HFF-Myc (cell line): ENCODE measurements at places on chromosomes 3 and 15.
A peak's percentile ranks its signal among the peaks of the same experiment; 100 is the strongest.

DNA sequence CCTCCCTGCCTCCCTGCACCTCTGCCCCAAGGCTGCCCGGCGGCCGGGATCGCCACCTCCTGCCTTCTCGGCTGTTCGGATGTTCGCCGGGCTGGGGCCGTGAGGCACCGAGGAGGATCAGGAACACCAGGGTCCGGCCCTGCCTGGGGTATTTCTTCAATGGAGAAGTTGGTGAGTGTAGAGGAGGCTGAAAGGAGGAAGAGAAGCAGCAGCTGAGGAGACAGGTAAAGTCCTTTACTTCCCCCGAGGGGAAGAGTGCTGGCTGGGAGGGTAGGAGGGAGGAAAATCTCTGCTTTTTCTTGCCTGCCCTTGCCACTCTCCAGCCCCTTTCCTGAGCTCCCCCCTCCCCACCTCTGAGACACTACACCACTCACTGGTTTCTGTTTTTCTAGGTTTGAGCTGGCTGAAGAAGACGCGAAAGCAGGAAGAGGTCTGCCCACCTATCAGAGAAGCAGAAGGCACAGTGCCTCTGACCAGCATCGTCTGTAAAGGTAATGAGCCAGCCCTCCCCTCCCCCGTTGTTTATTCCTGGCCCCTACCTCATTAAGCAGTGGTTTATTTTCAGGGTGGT is 519 bp downstream of the ASB7 start:
- DNase-seq = no peak

- DNase-seq = no peak
Observed at GRCh38 chr15:90645873-90646575, 71.1 kb upstream of the BLM start.

- no peak for DNase-seq
Observed at GRCh38 chr3:107680698-107681097, 157.9 kb downstream of the BBX start.

DNA sequence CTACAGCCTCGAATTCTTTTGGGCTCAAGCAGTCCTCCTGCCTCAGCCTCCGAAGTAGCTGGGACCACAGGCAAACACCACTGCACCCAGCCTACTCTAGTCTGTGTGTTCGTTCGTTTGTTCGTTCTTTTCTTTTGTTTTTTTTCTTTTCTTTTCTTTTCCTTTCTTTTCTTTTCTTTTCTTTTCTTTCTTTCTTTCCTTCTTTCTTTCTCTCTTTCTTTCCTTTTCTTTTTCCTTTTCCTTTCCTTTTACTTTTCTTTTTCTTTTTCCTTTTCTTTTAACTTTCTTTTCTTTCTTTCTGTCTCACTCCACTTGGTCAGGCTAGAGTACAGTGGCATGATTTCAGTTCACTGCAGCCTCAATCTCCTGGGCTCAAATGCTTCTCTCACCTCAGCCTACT is 36.8 kb downstream of the LMLN start:
- DNase-seq = no peak

GRCh38 chr3:11718637-11719405 is 75.1 kb upstream of the VGLL4 start:
- DNase-seq = no peak

GRCh38 chr3:169574531-169574930 is 89.0 kb downstream of the MECOM start:
- no peak for DNase-seq

DNA sequence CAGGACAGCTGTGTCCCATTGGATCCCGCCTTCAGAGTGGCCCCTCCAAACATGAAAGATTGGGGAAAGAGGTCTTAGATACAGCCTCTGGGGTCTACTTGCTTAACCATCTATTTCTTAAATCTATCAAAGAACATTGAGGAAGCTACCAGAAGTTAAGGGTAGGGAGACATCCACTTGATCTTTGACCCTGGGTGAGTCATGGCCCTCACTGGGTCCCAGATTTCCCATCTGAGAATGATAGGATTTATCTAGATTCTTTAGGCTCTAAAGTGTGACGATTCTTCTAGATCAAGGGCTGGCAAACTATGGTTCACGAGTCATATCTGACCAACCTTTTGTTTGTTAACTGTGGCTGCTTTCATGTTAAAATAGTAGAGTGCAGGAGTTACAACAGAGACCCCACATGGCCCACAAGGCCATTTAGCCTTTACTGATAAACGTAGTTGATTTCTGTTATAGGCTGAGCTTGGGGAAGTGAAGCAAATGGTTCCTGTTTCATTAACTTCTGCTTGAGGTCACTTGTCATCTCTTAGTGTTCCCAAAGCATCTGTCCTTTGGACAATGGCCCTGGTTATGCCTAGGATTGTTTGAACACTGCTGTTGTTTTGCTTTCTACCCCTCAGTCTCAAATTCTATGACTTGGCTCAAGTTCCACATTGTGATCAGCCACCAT is 8.0 kb downstream of the MUC13 start:
- DNase-seq = no peak

DNA sequence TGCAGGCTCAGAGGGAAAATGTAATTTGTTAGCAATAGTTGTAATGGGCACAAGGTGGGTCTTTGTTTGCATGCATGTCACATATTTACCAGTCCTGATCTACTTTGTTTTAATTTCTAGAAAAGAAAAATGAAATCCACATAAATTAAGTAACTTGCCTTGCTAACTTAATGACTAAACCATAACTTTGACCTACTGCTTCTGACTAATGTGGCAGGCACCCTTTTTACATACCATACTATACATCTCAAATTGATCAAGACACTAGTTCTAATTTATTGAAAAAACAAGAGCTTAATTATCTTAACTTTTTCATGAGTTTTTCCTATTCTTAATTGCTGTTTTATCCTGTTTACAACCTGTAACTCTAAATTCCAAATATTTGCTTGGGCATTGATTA is 93.2 kb downstream of the ATP11B start:
- no peak for DNase-seq

GRCh38 chr3:9613056-9613748 is 36.1 kb upstream of the MTMR14 start:
- no peak for DNase-seq

DNA sequence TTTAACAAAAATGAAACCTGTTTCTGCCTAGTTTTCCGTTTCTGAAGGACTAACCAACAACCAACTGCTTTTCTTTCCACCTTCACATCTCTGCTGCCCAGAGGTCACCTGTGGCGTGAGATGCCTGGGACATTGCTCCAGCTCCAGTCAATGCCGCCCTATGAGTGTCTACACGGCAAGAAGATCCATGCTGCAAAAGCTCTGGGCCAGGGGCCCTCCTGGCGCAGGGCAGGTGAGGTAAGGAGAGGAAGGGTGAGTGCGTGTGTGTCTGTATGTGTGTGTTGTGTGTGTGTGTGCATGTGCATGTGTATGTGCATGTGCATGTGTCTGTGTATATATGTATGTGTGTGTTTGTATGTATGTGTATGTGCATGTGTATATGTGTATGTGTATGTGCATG is 131.4 kb downstream of the NSMCE3 start:
- DNase-seq = no peak

- DNase-seq = no peak
Observed at GRCh38 chr15:85414037-85414436, 33.6 kb downstream of the AKAP13 start.

GRCh38 chr15:84598993-84599392 is 1.8 kb upstream of the ZSCAN2 start:
- peak; percentile 32 for DNase-seq

DNA sequence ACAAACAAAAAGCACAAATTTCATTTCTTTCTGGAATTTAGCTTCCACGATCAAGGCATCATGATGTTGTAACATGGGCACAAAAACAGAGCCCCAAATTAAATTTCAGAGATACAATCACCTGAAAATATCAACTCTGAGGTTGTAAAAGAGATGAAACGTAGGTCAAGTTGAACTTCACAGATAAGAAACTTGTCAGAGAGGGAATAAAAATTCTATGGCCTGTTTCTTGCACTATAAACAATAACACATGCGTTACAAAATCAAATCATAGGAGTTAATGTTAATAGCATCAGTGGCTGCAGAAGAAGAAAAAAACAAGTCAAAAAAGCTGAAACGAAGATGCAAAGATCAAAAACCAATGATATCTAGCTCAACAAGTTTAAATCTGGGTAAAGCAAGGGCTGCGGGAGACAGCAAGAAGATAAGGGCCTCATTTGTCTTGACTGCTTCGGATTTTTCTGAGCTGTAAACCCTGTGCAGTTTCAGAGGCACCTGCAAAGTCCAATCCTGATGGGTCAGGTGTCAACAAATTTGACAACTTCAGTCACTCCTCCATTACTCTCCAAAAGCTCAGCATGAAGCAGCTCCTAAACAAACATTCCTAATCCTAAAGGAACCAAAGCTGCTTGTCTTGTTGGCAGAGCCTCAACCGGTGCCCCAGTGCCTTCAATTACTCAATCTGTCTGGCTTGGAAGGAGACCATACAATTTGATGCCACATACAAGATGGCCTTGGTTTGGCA is 219.8 kb downstream of the STT3B start:
- DNase-seq = no peak

- DNase-seq = no peak
Observed at GRCh38 chr3:156463123-156463522, 91.8 kb downstream of the SSR3 start.

DNA sequence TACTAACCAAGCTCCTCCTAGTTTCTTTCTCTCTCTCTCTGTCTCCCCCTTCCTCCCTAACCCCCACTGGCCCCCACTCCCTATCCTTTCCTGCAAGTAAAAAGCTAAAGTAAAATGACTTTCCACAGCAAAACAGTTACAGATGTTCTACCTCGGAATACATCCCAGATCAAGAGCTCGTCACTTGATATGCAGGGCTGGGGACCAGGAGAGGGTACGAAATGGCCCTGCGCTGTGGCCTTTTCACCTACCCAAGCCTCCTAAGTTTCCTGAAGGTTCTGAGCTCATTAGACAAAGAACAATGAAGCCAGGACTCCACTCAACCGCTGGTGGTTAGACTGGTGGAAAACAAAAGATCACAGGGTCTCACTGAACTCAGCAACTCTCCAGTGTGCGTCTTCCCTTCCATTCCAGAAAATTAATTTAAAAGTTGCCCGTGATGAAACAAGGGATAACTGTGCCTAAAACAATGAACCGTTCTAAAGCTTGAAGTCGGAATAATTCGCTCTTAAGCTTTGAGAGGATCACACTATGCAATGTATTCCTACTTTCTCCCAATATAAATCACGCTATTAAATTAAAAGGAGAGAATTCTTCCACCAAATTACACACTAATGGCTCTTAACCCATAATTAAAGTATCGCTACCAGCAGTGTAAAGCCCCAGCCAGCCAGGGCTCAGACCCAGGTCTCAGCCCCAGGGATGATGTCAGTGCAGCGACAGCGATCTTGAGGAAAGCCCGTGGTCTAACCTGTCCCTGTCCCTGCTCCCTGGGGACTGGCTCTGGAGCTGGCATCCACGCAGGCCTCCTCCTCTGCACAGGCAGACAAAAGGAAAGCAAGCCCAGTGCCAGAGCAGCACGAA is 5.0 kb downstream of the VGLL4 start:
- DNase-seq = no peak

- DNase-seq = no peak
Observed at GRCh38 chr15:38197553-38197952, 55.1 kb upstream of the SPRED1 start.

DNA sequence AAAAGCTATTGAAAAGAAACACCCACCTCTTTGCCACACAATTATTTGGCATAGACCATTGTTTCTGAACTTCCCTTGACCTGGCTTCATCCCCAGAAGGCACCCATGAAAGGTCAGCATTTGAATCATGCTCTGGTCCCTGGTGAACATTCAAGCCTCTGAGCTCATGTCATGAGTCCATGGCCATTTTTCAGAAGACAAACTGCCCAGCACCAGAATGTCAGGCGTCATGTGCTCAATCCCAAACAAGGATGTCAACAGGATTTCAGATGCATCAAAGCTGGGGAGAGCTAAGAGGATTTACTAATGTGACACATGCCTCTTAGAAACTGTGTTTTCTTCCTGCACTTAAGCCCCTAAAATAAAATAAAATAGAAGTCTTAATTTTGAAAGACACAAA is 41.3 kb downstream of the TMED3 start:
- no peak for DNase-seq

GRCh38 chr3:147688868-147689267 is 279.7 kb downstream of the ZIC1 start:
- no peak for DNase-seq

- no peak for DNase-seq
Observed at GRCh38 chr3:175941352-175941751, 1082.2 kb downstream of the NAALADL2 start.

DNA sequence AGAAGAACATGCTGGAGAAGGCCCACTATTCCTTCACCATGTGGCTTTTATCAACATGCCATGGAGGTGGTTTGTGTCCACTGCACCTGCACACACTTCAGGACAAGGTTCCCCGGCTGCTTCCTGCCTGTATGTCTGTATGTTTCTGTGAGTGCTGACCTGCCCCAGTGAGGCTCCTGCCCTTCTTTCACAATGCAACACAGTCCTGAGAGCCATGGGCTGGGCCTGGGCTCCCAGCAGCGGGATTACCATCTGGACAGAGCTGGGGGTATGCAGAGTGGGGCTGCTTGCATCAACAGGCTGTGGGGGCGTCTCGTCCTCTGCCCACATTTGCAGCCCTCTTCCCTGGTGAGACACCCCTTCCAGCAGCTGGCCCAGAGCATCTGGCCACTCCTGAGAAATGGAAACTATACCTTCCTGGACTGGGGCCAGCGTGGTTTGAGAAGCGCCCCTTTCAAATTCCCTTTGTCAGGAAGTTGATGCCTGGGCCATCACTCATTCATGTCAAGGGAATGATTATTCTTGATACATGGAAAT is 29.3 kb upstream of the C15orf39 start:
- DNase-seq = no peak

DNA sequence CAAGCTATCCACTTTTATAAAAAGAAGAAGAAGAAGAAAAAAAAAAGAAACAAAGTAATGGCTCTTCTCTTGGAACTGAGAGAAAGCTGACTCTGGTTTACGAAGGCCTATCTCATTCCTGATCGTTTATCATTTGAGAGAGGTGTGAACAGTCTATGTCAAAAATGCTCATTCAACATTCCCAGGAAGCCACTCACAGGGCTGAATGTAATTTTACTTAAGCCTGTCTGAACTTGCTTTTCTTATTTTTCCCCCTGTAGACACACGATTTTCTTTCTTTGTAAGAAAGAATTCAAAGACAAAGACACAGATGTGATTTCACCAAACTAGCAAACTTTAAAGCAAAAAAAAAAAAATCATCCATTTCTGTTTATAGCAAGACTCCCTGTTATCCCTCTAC is 805.8 kb downstream of the FHIT start:
- DNase-seq = no peak

DNA sequence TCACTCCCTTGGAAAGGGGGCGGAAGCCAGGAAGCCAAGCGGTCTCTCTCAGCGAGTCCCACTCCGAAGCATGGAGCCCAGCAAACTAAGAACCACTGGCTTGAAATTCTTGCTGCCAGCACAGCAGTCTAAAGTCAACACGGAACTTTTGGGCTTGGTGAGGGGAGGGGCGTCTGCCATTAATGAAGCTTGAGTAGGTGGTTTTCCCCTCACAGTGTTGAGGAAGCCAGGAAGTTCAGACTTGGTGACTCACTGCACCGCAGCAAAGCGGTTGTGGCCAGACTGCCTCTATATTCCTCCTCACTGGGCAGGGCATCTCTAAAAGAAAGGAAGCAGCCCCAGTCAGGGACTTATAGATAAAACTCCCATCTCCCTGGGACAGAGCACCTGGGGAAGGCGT is 665.4 kb upstream of the CBLB start:
- DNase-seq = no peak
